Endothelial cell (in vitro differentiated cells): ENCODE measurements at places on chromosomes 6 and 20. TPM values are rescaled to one million over a fixed set of nuclear protein-coding genes. Genes with fewer than 3 reads are reported as not detected.

DNA sequence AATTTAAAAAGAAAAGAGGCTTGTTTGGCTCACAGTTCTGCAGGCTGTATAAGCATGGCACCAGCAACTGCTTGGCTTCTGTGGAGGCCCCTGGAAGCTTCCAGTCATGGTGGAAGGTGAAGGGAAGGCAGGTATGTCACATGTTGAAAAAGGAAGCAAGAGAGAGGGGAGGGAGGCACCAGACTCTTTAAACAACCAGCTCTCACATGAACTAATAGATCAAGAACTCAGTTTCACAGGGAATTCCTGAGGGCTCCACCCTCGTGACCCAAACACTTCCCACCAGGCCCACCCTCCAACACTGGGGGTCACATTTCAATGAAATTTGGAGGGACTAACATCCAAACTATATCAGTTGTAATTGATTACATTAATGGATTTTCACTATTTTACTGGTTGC is 127.9 kb upstream of the MLIP start:
- H3K27me3 ChIP-seq, result no peaks in the 10 kb centered on the region
- no peak for DNase-seq
- no peak overlapping the region for H3K27ac ChIP-seq

KIAA1586 gene
- total RNA-seq, result 44.3 TPM

GRCh38 chr6:107716688-107717089 is 107.4 kb downstream of the SCML4 start:
- no peak for DNase-seq
- peaks cover 8% of the 10 kb centered on the region for H3K4me1 ChIP-seq
- no peak overlapping the region for H3K4me3 ChIP-seq
- no peak overlapping the region for H3K27ac ChIP-seq
- no peaks in the 10 kb centered on the region for H3K36me3 ChIP-seq
- H3K27me3 ChIP-seq, result no peaks in the 10 kb centered on the region

- no peak overlapping the region for H3K4me3 ChIP-seq
- peaks cover 24% of the 10 kb centered on the region for H3K36me3 ChIP-seq
- no peak overlapping the region for H3K27ac ChIP-seq
- DNase-seq, result no peak
These were observed 68.6 kb downstream of the PKIB start for GRCh38 chr6:122678841-122679240.

HSPA12B gene
- 12.7 TPM for total RNA-seq

- H3K36me3 ChIP-seq, result peaks cover 4% of the 10 kb centered on the region
- H3K27me3 ChIP-seq, result no peaks in the 10 kb centered on the region
- H3K4me1 ChIP-seq, result peaks cover 20% of the 10 kb centered on the region
- DNase-seq, result no peak
These were observed 15.7 kb downstream of the SLC23A2 start for GRCh38 chr20:4985658-4986057.
